ENCODE measurements at places on chromosomes 2 and 18. TPM values are rescaled to one million over a fixed set of nuclear protein-coding genes. Genes with fewer than 3 reads are reported as not detected.

- no peaks in the 10 kb centered on the region for H3K27me3 ChIP-seq
- H3K4me1 ChIP-seq = no peaks in the 10 kb centered on the region
- DNase-seq = no peak
- no peaks in the 10 kb centered on the region for H3K36me3 ChIP-seq
- H3K4me3 ChIP-seq = no peak overlapping the region
These were observed 1321.6 kb upstream of the ACVR2A start for GRCh38 chr2:146523196-146523595.

- DNase-seq = peak; percentile 12
- H3K36me3 ChIP-seq = no peaks in the 10 kb centered on the region
- H3K27me3 ChIP-seq = no peaks in the 10 kb centered on the region
- H3K4me1 ChIP-seq = peaks cover 49% of the 10 kb centered on the region
- H3K4me3 ChIP-seq = no peak overlapping the region
These were observed 42.9 kb downstream of the SH3BP4 start for GRCh38 chr2:234994438-234995321.

Gene MDH1B
- polyA plus RNA-seq = not detected

- H3K36me3 ChIP-seq = no peaks in the 10 kb centered on the region
- no peak overlapping the region for H3K27ac ChIP-seq
- H3K4me1 ChIP-seq = no peaks in the 10 kb centered on the region
- no peak for DNase-seq
- H3K27me3 ChIP-seq = no peaks in the 10 kb centered on the region
These were observed 35.7 kb upstream of the CABLES1 start for GRCh38 chr18:23099621-23100020.

GRCh38 chr18:71760541-71760940 is 783.6 kb downstream of the CBLN2 start:
- no peak overlapping the region for H3K27ac ChIP-seq
- no peaks in the 10 kb centered on the region for H3K27me3 ChIP-seq
- no peak overlapping the region for H3K4me3 ChIP-seq
- H3K36me3 ChIP-seq = no peaks in the 10 kb centered on the region
- no peak for DNase-seq

GRCh38 chr2:120565929-120566328 is 169.7 kb upstream of the GLI2 start:
- no peaks in the 10 kb centered on the region for H3K36me3 ChIP-seq
- no peak overlapping the region for H3K4me3 ChIP-seq
- H3K27ac ChIP-seq = no peak overlapping the region
- H3K4me1 ChIP-seq = no peaks in the 10 kb centered on the region
- no peaks in the 10 kb centered on the region for H3K27me3 ChIP-seq

DNA sequence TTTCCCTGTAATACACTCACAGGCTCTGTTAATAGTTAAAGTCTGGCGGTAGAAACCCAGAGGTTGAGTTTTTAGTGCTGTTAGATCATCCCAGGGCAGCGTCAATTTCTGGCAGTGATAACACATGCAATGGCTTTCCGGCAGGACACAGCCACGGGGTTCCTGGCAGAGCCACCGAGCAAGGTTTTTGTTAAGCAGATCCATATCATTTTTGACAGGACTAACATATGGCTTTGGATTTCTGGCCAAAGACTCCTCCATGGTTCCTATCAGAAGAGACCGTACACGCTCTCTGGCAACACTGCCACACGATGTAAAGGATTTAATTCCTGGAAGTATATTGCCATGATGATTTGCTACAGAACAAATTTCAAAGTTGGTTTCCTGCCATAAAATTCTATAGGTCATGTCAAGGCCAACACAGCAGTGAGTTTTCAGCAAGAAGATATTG is 854.3 kb downstream of the LRRTM4 start:
- no peak overlapping the region for H3K27ac ChIP-seq
- no peaks in the 10 kb centered on the region for H3K36me3 ChIP-seq

DNA sequence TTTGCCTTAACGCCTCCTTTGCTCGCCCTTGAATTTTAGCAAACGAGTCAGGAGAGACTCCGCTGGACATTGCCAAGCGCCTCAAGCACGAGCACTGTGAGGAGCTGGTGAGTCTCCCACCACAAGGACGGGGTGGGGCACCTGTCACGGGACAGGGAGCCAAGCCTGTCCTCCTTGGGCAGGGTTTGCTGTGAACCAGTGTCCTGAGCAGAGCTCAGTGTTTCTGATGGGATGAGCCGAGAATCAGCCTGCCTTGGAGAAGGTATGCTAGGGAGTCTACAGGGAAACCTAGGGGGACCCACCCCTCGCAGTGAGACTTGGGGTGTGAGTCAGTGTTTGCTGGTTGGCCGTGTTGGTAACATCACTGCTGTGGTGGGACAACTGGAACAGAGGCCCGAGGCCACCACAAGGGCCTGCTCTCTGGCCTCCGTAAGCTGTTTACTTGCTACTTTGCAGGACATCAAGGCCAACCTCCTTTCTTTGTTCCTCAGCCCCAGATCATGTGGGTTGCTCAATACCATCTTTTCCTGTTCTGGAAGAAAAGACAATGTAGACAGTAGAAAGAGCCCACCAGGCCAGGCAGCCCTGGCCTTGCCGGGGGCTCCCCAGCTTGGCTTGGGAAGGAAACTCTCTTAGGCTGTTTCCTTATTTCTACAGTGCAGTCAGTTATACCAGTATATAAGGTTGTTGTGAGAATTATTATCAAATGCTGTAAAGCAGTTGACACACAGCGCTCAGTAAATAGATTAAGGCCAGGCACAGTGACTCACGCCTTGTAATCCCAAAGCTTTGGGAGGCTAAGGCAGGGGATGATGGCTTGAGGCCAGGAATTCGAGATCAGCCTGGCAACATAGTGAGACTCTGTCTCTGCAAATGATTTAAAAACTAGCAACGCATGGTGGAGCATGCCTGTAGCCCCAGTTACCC is 42.4 kb downstream of the ITGB1BP1 start:
- H3K36me3 ChIP-seq = no peaks in the 10 kb centered on the region
- DNase-seq = no peak
- H3K4me1 ChIP-seq = peaks cover 2% of the 10 kb centered on the region
- no peak overlapping the region for H3K27ac ChIP-seq
- H3K27me3 ChIP-seq = no peaks in the 10 kb centered on the region

- no peaks in the 10 kb centered on the region for H3K27me3 ChIP-seq
- no peak for DNase-seq
- no peaks in the 10 kb centered on the region for H3K36me3 ChIP-seq
- H3K4me1 ChIP-seq = no peaks in the 10 kb centered on the region
- no peak overlapping the region for H3K27ac ChIP-seq
- H3K4me3 ChIP-seq = no peak overlapping the region
These were observed 1023.0 kb upstream of the ACVR2A start for GRCh38 chr2:146821836-146822316.

GRCh38 chr18:31233621-31234275 is 71.1 kb upstream of the DSC1 start:
- H3K4me3 ChIP-seq = no peak overlapping the region
- H3K36me3 ChIP-seq = no peaks in the 10 kb centered on the region
- H3K27me3 ChIP-seq = no peaks in the 10 kb centered on the region
- H3K27ac ChIP-seq = no peak overlapping the region
- no peak for DNase-seq
- no peaks in the 10 kb centered on the region for H3K4me1 ChIP-seq

DNA sequence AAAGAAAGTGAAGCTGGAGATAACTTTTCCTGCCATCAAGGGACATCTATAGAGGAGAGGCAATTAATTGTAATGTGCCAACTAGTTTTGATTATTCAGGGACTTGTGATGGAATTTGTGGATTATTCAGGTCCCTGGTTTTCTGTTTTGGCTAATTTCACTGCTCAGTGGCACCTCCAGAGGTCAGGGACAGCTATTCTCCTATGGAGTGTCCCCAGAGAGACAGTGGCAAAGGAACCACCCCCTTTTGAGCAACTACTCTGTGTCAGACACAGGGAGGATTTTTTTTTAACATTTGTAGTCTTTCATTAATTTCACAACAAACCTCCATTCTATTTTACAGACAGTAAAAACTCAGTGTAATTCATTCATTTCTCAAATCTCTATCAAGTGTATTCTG is 206.0 kb upstream of the SPRED2 start:
- H3K27ac ChIP-seq = no peak overlapping the region
- no peaks in the 10 kb centered on the region for H3K4me1 ChIP-seq

Gene RGPD4
- not detected for polyA plus RNA-seq

GRCh38 chr2:120465989-120466703 is 120.2 kb downstream of the INHBB start:
- no peak for DNase-seq
- no peaks in the 10 kb centered on the region for H3K27me3 ChIP-seq
- no peak overlapping the region for H3K27ac ChIP-seq
- no peak overlapping the region for H3K4me3 ChIP-seq

Gene DOK6
- not detected for polyA plus RNA-seq

Gene TMEM247
- polyA plus RNA-seq = not detected

GRCh38 chr2:101815739-101816391 is 118.4 kb downstream of the MAP4K4 start:
- H3K36me3 ChIP-seq = peaks cover 5% of the 10 kb centered on the region
- no peak for DNase-seq
- no peaks in the 10 kb centered on the region for H3K4me1 ChIP-seq
- no peak overlapping the region for H3K4me3 ChIP-seq
- H3K27ac ChIP-seq = no peak overlapping the region

DNA sequence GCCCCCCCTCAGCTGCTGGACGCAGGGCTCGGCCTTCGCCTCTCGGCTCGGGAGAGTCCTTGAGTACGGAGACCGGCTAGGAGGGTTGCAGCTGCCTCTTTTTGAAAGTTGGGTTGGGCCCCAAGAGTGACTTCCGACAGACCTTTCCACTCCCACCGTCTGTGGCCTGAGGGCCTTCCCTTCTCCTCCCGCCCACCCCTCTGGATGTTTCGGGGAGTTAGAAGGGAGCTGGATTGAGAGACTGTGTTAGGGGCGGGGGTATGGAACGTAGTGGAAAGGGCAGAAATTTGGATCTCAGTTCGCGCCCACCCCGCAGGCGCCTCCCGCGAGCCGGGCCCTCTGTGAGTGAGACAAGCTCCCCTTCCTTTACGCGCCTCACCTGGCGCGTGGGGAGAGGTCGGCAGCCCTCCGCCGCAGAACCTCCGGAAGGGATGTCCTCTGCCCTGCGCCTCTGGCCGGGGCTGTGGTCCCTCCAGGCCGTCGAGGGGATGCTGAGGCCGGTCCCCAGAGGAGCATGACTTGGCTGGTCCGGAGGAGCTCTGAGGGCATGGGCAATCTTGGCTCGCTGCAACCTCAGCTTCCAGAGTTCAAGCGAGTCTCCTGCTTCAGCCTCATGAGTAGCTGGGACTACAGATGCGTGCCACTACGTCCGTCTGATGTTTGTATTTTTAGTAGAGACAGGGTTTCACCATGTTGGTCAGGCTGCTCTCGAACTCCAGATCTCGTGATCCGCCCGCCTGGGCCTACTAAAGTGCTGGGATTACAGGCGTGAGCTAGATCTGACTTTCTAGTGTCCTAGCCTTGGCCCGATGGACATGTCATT is 15.9 kb downstream of the C2orf74 start:
- H3K4me1 ChIP-seq = peaks cover 35% of the 10 kb centered on the region
- DNase-seq = peak; percentile 19
- H3K4me3 ChIP-seq = peak overlapping the region; percentile 81
- peak overlapping the region; percentile 95 for H3K27ac ChIP-seq
- H3K27me3 ChIP-seq = no peaks in the 10 kb centered on the region
- H3K36me3 ChIP-seq = peaks cover 30% of the 10 kb centered on the region
